ENCODE measurements at places on chromosomes 6 and 20.
A peak's percentile ranks its signal among the peaks of the same experiment; 100 is the strongest.

GRCh38 chr6:47042275-47042791 is at the start of gene ADGRF1:
Gene ADGRF1 (minus strand): TSS chr6:47042332. CDS start chr6:47029061, 13,271 bp downstream.
- no peak for DNase-seq

GRCh38 chr6:11771473-11772048 is 7.0 kb downstream of the ADTRP start:
- DNase-seq = no peak

- no peak for DNase-seq
Observed at GRCh38 chr20:7903429-7903828, 36.8 kb downstream of the HAO1 start.

DNA sequence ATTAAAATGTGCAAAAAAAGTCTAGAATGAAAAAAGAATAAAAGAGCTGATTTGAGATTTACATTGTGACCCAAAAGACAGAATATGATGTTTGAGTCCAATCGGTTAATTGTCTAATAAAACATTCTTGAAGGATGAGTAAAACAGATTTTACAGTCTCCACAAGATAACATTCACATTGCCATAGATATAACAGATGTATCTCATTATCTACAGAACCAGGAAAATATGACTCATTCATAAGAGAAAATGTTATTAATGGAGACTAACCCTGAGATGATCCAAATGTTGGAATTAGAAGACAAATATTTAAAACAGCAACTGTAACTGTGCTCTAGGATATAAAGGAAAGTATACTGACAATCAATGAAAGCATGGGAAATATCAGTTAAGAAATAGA is 141.7 kb downstream of the RFX6 start:
- DNase-seq = no peak

- DNase-seq = peak; percentile 37
Observed at GRCh38 chr6:17012421-17013225, 89.2 kb upstream of the STMND1 start.

DNA sequence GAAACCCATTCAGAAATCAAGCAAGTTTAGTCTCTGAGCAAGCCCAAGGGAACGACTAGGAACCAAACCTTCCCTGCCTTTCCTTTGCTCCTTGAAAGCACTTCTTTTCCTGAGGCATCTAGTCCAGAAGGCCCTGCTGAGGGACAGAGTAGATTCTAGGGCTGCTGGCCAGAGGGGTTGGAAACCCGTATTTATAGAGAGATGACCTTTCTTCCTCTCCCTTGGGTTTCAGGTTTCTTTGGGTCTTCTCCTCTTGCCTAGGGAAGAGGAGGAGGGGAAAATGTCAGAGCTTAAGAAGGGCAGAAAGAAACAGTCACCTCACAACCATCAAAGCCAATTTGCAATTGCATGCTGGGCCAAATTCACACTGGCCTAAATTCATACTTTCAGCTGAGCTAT is 5.8 kb downstream of the APOBEC2 start:
- DNase-seq = no peak

GRCh38 chr20:11581271-11581670 is 336.4 kb upstream of the BTBD3 start:
- no peak for DNase-seq

GRCh38 chr20:57772349-57772964 is 62.6 kb upstream of the PMEPA1 start:
- DNase-seq = peak; percentile 5

DNA sequence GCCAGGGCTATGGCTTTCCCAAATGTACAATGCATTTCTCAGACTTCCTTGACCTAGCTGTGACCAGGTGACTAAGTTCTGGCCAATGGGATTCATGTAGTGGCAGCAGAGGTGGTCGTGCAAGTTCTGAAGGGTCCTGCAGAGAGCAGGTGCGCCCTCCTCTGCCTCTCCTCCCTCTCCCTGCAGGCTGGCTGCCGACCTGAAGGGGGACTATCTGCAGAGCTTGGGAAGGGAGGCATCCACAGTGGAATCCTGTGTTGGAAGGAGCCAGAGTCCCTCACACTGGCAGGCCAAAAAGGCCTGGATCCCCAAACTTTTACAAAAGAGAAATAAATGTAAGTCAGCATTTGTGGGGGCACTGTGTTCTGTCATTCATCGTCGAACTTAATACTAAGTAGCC is 66.6 kb downstream of the CDH26 start:
- no peak for DNase-seq

- DNase-seq = no peak
Observed at GRCh38 chr6:21264288-21265033, 329.1 kb upstream of the SOX4 start.

GRCh38 chr20:41398408-41398807 is 31.8 kb upstream of the EMILIN3 start:
- DNase-seq = peak; percentile 27

GRCh38 chr6:138278326-138278725 is 60.0 kb upstream of the PBOV1 start:
- DNase-seq = no peak

Measured in fibroblast of the conjunctiva (primary cell).